CD4-positive, CD25-positive, alpha-beta regulatory T cell (primary cell): ENCODE measurements at places on chromosomes 3 and 15. TPM values are rescaled to one million over a fixed set of nuclear protein-coding genes. Genes with fewer than 3 reads are reported as not detected.

DNA sequence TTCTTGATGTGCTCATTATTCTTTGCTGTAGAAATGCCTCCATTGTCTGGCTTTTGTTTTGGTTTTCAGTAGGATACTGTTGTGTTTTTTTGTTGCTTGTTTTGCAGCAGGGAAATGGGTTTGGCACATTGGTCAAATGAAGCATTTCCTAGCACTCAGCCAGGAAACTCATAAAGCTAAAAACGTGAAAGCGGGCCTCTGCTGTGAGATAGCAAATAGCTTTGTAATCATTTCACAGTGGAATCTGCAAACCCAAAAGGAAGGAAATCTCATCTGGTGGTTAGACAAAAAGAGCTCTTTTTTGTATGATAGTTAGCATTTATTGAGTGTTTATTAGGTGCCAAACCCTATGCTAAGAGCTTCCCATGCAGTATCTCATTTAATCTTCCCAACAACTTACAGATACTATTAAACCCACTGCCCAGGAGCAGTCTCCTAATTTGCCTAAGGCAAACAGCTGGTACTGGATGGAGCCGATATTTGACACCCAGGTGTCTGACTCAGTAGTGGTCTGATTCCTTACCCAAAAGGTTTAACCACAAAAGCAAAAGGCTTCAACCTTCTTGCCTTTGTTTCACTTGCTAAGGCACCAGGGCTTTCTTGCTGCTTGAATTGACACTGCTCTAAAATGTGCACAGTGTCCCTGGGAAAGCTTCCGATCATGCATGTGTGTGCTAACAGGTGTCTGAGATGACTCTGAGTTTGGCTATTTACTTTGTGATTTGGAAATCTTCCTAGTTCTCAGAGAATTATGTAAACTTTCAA, 527.9 kb upstream of the MDFIC2 start:
- no peak for DNase-seq
- H3K4me3 ChIP-seq: no peak overlapping the region
- peaks cover 7% of the 10 kb centered on the region for H3K27me3 ChIP-seq
- H3K27ac ChIP-seq: no peak overlapping the region
- H3K4me1 ChIP-seq: no peaks in the 10 kb centered on the region

GRCh38 chr3:31014317-31015040, 120.0 kb upstream of the GADL1 start:
- no peaks in the 10 kb centered on the region for H3K36me3 ChIP-seq
- DNase-seq: no peak
- H3K4me3 ChIP-seq: no peak overlapping the region
- H3K27ac ChIP-seq: no peak overlapping the region
- H3K27me3 ChIP-seq: no peaks in the 10 kb centered on the region

- no peaks in the 10 kb centered on the region for H3K4me1 ChIP-seq
- no peaks in the 10 kb centered on the region for H3K36me3 ChIP-seq
Measured at GRCh38 chr3:162400697-162401096, 904.1 kb downstream of the OTOL1 start.

DNA sequence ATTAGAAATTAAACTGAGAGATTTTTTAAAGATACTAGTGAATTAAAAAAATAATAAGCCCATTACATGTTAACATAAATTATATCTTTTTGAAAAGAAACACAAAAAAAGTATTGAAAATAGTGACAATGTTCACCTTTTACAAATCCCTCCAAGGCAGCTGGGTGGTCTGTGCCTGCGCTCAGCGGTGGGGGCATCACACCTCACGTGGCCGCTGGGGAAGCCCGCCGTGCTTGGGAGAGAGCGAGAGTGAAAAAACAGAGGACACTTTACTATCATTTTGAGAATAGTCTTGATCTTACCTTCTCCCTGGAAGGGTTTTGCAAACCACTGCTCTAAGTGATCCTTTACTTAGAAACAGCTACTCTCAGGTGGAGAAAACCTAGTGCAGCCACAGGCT, 76.9 kb downstream of the CRTC3 start:
- H3K36me3 ChIP-seq: peaks cover 54% of the 10 kb centered on the region
- no peak for DNase-seq
- H3K27me3 ChIP-seq: no peaks in the 10 kb centered on the region
- no peak overlapping the region for H3K4me3 ChIP-seq

DNA sequence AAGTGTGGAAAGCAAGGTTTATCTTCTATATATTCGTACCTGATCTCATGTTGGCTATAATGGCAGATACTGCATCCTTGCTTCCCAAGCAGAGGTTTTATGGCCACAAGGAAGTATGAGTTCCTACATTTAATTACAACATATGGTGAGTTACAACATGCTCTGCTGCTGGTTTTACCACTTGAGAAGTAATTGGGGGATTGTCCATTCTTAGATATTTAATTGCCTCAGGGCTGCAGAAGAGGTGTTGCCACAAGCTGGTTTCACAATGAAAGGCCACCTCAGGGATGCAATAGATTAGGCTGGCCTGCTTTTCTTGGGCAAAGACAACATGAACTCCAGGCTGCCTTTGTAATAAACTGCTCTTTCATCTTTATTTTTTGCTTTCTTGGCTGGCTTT, 48.6 kb downstream of the RAP2B start:
- no peak for DNase-seq
- peaks cover 12% of the 10 kb centered on the region for H3K4me1 ChIP-seq
- no peak overlapping the region for H3K27ac ChIP-seq

DNA sequence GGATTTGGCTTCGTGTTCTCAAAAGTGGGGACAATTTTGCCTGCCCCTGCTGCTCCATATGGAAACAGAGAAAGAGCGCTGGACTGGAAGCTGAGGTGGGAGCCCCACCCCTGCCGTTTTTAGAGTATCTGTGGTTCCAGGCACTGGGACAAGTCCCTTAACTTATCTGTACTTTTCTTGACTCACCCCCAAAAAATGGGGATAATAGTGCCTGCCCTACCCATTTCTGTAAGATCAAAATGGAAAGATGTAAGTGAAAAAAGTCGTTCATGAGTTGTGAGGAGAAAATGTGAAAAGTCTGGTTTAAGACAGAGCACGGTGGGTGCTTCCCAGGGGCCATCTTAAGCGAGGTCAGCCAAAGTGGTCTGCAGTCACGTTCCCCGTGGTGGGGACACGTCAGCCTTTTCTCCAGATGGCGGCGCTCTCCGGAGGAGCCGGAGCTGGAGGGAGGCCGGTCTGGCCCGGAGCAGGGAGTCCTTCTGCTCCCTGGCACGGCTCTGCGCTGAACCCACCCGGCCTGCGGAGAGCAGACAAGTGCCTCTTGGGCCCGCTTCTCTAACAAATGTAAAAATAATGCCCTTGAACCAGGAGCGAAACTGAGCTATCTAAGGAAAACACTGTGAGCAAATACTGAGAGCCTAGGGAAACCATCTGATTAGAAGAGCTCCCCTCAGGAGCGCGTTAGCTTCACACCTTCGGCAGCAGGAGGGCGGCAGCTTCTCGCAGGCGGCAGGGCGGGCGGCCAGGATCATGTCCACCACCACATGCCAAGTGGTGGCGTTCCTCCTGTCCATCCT, at the start of gene CLDN18:
CLDN18 (plus strand) TSS at position 690 of the 797 bp plus-strand sequence; CDS start at position 751, 61 bp downstream.
- H3K36me3 ChIP-seq: no peaks in the 10 kb centered on the region
- H3K27me3 ChIP-seq: peaks cover 2% of the 10 kb centered on the region
- no peak for DNase-seq
- H3K27ac ChIP-seq: no peak within 1 kb of the TSS

GRCh38 chr3:66485291-66485968, 15.4 kb downstream of the LRIG1 start:
- H3K4me3 ChIP-seq: no peak overlapping the region
- H3K36me3 ChIP-seq: no peaks in the 10 kb centered on the region
- no peaks in the 10 kb centered on the region for H3K27me3 ChIP-seq
- no peak overlapping the region for H3K27ac ChIP-seq

DNA sequence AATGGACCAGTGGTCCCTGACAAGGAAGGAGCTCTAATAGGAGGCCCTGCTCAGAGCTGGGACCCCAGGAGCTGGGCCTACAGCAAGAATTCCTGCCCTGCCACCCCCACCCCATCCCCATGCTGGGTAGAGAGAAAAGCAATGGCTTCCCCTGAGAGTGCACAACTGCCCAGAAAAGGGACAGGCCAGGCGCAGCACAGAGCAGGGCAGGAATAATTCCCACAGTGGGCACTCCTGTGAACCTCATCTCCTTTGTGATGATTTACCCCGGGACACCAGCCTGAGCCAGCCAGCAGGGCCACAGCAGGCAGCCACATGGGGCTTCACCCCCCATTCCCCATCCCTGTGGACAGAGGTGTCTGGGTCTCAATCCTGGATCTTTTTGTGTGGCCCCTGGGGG, 104.0 kb upstream of the IQSEC1 start:
- H3K27ac ChIP-seq: no peak overlapping the region
- H3K27me3 ChIP-seq: no peaks in the 10 kb centered on the region
- H3K4me1 ChIP-seq: no peaks in the 10 kb centered on the region
- no peak for DNase-seq
- no peaks in the 10 kb centered on the region for H3K36me3 ChIP-seq

DNA sequence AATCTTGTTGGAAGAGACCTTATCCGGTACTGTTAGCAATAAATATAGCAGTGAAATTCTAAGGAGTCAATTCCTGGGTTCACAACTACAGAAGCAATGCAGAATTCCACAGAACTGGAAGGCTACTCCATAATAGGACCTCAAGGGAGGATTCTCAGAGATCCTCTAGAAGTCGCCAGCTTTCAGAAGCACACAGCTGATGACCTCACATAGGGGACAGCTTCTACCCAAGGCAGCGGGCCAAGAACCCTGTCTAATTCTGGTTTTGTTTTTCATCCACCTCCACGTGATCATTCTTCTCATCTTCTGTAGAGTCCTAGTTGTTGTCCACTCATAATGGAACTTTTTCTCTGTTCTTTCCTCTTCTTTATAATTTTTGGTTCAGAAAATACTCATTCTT, 99.4 kb downstream of the ERC2 start:
- H3K36me3 ChIP-seq: no peaks in the 10 kb centered on the region
- no peak overlapping the region for H3K4me3 ChIP-seq
- H3K4me1 ChIP-seq: no peaks in the 10 kb centered on the region
- H3K27me3 ChIP-seq: peaks cover 5% of the 10 kb centered on the region
- no peak for DNase-seq
- H3K27ac ChIP-seq: no peak overlapping the region

GRCh38 chr3:150146991-150147761, 176.5 kb upstream of the PFN2 start:
- no peaks in the 10 kb centered on the region for H3K4me1 ChIP-seq
- no peak overlapping the region for H3K27ac ChIP-seq
- no peak for DNase-seq
- H3K4me3 ChIP-seq: no peak overlapping the region
- H3K36me3 ChIP-seq: no peaks in the 10 kb centered on the region

DNA sequence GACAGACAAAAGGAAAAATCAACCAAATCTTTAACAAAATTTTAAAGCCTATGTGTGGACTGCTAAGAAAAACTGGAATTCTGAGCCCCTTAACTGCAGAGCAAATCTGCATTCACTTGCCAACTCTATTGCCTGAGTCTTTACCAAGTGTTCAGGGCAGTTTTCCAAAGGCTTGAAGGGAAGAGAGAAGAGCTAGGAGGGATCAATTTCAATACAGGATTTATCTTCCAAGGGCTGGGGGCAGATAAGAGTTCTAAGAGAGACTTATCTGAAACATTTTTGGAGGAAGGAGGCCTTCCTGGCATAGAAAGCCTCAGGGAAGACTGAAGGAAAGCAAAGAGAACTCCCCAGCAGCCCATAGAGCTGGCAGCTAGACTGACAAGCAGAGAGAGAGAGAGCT, 31.4 kb upstream of the LSAMP start:
- no peak for DNase-seq
- H3K4me3 ChIP-seq: no peak overlapping the region
- H3K4me1 ChIP-seq: no peaks in the 10 kb centered on the region
- H3K27me3 ChIP-seq: no peaks in the 10 kb centered on the region
- no peaks in the 10 kb centered on the region for H3K36me3 ChIP-seq
- H3K27ac ChIP-seq: no peak overlapping the region

DNA sequence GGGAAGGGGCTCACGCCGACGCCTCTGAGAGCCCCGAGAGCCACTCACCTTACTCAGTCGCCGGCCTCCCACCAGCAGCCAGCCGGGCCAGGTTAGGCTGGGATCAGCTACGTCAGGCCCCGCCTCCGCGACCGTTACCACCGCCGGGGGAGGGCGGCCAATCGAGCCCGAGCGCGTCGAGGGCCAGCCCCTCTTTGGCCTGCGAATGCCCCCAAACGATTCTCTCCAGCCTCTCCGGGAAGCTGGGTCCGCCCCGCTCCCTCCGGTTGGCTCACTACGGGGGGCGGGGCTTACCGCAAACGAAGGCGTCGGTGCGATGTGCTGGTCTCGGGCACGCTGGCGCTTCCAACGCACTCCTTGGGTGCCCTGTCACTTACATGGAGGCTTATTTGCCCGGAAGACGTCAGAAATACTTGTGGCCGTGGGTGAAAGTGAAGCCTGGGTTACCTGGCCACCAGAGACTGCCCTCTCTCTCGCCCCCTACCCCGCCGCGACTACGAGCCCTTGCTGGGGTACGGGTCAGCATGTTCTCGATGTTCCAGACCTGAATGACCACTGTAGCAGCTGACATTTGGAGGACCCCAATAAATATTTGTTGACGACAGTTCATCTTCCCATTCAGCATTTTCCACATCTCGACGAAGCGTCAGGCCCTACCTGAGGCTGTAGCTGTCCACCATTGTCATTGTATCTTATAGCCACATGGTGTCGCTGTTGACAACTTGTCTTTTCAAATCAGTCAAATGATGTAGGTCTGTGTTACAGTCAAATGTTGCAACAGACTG, at the start of gene CEP70:
CEP70 (minus strand) TSS at position 111 of the 785 bp plus-strand sequence. CDS start 21,333 bp downstream, outside the sequence.
- H3K4me1 ChIP-seq: peaks cover 4% of the 10 kb centered on the region
- no peaks in the 10 kb centered on the region for H3K36me3 ChIP-seq
- H3K27ac ChIP-seq: peak within 1 kb of the TSS; percentile 88
- H3K4me3 ChIP-seq: peak within 1 kb of the TSS; percentile 91
- peak; percentile 89 for DNase-seq

DNA sequence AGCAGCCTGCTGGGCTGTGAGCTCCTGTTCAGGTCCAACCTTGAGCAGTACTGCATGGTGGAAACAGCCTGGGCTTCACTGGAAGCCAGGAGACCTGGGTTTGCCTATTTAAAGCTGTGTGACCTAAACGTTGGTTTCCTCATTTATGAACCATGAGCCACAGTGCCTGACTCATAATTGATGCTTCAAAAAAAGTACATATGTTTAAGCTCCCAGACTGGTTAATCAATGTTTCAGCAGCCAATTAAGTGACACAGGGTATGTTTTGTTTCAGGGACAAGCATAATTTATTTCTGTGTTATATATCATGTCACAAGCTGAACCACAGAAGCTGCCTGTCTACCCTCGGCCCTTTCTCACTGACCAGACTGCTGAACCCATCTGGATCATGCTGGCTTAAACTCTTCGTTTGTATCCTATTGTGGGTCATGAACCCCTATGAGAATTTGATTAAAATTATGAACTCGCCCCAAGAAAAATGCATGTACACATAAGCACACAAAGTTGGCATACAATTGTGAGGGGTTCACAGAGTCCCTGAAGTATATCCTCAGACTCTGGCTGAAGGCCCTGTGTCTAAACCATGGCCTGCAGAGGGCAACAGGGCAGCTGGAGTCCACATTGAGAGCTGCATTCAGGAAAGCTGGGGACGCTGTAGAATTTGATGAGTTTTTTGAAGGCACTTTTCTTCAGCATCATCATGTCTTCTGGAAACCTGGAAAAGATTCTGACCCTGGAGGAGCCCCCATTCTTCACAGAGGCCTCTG, 23.7 kb downstream of the HDC start:
- H3K36me3 ChIP-seq: no peaks in the 10 kb centered on the region
- no peak for DNase-seq
- H3K27ac ChIP-seq: no peak overlapping the region
- no peaks in the 10 kb centered on the region for H3K4me1 ChIP-seq

Gene BCHE
- total RNA-seq: not detected

Gene DCBLD2
- total RNA-seq: 1.5 TPM

Gene PHC3
- 177 TPM for total RNA-seq

Gene EFHB
- 1.3 TPM for total RNA-seq

Gene PEX5L
- total RNA-seq: not detected

Gene TRH
- total RNA-seq: not detected

Gene HRG
- total RNA-seq: not detected

Gene ERICH6
- not detected for total RNA-seq

Gene DPPA2
- total RNA-seq: not detected
